ENCODE measurements at places on chromosomes 2 and 18. TPM values are rescaled to one million over a fixed set of nuclear protein-coding genes. Genes with fewer than 3 reads are reported as not detected.

GRCh38 chr18:77815666-77816338, 566.2 kb downstream of the GALR1 start:
- DNase-seq = no peak

DNA sequence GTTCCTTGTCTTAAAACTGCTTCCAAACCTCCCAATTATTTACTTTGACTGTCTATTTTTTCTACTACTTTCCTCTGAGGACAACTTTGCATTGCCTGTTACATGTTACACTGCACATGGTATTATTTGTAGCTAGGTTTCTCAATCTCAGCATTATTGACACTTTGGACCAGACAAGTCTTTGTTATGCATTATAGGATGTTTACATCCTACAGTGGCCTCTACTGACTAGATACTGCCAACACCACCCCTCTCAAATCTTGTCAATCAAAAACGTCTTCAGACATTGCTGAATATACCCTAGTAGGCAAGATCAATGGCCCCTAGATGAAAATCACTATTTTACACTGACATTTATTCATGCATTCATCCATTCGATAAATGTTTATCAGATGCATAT, 129.6 kb upstream of the DNAJC10 start:
- no peak for DNase-seq

- no peak for DNase-seq
Observed at GRCh38 chr2:25955036-25955435, 27.3 kb downstream of the KIF3C start.

DNA sequence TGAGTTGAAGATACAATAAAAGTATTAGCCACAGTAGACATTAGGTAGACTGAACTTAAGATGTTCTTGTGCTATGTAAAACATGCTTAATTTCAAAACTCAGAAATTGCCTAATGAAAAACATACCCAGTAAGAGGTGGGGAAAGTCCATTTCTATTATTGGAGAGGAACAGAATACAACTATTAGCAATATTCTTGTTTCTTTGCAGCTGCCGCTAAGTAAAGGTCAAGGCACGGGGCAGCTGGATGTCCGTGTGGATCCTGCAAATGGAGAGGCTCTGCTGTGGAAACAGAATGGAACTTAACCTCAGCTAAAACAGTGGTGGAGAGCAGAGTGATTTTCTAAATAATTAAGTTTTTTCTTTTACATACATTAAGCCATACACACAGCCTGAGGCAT, 139.2 kb upstream of the ARHGAP28 start:
- no peak for DNase-seq

DNA sequence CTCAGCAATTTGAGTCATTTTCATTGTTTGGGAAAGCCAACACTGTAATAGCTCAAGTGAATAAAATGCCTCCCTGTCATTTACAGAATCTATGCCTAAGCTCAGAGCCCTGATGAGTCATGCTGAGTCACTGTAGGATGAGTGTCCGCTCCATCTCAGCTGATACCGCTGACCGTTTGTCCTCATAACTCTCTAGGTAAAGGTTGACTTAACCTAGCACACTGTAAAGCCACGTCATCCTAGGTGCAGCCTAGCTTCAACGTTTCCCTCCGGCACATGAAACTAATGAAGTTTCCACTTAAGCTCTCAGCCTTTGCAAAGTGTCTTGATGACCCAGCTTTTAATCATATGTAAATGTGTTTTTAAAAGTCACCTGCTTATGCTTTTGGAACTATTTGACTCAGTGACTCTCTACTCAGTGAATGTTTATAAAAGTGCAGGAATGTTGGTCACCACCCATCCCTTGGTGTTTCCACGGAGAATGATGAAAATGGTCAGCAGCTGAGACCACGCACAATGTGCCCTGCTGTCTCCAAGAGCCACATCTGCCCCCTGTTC, 154.0 kb downstream of the PMAIP1 start:
- DNase-seq = no peak

- no peak for DNase-seq
Observed at GRCh38 chr18:34261865-34262780, 37.4 kb upstream of the NOL4 start.

DNA sequence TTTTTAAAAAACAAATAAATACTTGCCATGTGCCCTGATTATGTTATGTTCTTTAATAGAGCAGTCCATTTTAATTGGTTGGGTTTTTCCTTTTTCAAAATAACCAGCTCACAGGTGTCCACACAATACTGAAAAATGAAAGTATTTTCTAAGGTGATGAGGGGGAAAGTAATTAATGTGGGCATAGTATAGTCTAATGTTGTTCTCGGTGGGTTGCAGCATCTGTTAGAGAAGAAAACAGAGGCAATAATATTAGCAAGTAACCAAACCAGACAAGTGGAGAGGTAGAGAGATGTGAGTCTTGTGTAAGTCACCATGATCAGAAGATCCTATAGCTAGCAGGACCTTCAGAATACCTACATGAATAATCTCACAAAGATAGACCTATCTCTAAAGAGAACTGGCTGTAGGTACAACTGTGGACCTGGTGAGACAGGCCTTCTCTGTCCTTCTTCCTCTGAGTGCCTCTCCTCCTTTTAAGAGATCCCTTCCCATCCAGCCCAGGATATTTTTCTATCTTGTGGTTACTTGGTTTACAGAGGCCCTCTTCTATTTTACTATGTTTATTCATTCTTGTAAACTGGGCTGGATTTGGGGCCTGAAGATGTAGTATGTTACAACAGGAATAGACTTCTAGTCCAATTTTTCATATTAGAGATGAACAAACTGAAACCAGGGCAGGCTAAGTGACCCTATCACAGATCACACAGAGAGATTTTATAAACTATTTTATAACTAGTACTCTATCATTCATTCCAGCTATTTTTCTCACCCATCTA, 67.1 kb upstream of the MSTN start:
- no peak for DNase-seq

- DNase-seq = no peak
Observed at GRCh38 chr18:11963991-11964484, 17.3 kb upstream of the IMPA2 start.

DNA sequence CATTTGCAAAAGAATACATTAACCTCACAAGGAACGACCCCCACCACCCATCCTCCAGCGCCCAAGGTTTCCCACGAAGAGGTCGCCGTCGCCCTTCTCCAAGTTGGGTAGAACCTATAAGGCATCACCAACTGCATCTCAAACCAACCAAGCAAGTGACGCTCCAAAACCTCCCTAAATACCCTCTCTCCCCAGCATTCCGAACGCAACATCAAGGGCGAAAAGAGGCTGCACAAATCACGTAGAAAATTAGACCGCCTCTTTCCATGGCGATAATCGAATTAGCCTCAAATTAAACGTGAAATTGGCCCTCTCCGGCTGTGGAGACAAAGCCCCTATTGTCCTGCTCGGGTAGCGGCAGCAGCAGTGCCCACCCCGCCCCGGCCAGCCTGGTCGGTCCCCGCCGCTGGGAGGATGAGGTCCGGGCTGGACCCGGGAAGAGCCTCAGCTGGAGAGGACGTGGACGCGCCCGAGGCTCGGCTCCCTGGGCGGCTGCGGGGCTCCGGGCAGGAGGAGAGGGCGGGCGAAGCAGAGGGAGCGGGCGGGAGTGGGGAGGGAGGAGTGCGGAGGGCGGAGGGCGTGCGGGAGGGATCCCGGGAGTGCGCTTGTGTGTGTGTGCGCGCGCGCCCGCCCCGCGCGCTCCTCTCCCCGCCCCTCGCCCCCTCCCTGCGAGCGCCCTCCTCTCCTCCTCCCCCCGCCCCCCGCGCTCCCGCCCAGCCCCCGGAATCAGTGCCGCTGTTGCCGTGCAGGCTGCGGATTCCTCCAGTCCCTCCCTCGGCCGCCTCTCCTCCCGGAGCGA, at the start of gene SPTBN1:
SPTBN1 (plus strand) TSS at position 765 of the 799 bp plus-strand sequence. CDS start 70,092 bp downstream, outside the sequence.
- peak; percentile 95 for DNase-seq

- no peak for DNase-seq
Observed at GRCh38 chr18:12598181-12598930, 59.6 kb downstream of the SPIRE1 start.

DNA sequence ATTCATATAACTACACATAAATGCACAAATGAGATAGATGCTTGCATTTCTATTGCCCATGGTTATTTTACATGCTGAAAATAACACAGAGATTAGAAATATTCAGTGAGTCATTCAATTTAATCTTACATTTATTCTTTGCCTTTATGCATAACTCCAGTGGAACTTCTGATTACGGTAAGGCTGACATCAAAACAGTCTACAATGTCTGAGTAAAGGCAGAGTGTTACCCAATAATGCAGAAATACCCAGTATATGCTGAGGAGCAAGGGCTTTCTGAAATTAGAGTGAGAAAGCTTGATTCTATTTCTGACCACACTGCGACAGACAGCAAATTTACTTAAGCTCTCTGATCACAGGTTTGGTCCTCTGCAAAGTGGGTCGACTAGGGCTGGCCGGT, 9.2 kb downstream of the NMI start:
- no peak for DNase-seq

DNA sequence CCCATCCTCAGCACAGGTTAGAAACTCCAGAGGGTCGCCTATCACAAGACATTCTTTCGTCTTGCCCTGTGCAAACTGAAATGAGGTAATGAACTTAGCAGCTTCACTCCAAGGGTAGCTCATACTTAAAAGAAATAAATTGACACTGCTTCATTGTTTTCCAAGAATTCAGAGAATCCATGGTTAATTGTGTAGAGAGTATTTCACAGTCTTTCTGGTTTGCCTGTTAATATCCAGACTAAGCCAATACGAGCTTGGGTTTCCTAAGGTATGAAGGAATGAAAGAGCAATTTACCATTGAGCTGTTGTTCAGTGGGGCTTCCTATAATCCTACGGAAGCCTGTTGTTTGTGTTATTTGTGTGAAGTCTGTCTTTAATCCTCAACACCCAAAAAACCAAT, 58.7 kb downstream of the FAM124B start:
- no peak for DNase-seq

TRIM43 gene
- not detected for total RNA-seq

NT5DC4 gene
- total RNA-seq = not detected

METTL4 gene
- total RNA-seq = 6.9 TPM

KRTCAP3 gene
- 0.48 TPM for total RNA-seq

KANSL1L gene
- total RNA-seq = 14.6 TPM

FAM124B gene
- total RNA-seq = 4.1 TPM

PGAP1 gene
- 14.6 TPM for total RNA-seq

KCNG3 gene
- total RNA-seq = not detected

CRYGC gene
- total RNA-seq = not detected

Measured in mesenteric fat pad (tissue), 1 donor.